ENCODE measurements at places on chromosomes 1 and 21.
A peak's percentile ranks its signal among the peaks of the same experiment; 100 is the strongest.

GRCh38 chr1:85571181-85571759 lies 9.3 kb upstream of the CCN1 start:
- no peak for DNase-seq

GRCh38 chr1:207648334-207649209 lies 3.6 kb downstream of the CR1L start:
- no peak for DNase-seq

- DNase-seq, result no peak
These were observed 5.1 kb upstream of the INAVA start for GRCh38 chr1:200889571-200889970.

DNA sequence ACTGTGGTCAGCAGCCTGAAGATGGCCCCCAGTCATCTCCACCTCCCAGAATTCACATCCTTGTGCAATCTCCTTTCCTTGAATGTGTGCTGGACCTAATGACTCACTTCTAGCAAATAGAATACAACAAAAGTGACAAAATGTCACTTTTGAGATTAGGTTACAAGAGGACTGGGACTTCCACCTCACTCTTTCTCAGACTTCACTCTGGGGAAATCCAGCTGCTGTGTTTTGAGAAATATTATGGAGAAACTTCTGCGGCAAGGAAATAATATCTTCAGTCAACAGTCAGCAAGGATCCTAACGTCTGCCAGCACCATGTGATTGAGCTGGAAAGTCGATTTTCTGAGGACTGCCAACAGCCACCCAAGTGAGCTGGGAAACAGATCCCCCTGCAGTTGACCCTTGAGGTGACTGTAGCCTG lies 70.5 kb upstream of the GADD45A start:
- peak; percentile 42 for DNase-seq

- peak; percentile 44 for DNase-seq
These were observed 24.1 kb upstream of the MYCL start for GRCh38 chr1:39925721-39926342.

DNA sequence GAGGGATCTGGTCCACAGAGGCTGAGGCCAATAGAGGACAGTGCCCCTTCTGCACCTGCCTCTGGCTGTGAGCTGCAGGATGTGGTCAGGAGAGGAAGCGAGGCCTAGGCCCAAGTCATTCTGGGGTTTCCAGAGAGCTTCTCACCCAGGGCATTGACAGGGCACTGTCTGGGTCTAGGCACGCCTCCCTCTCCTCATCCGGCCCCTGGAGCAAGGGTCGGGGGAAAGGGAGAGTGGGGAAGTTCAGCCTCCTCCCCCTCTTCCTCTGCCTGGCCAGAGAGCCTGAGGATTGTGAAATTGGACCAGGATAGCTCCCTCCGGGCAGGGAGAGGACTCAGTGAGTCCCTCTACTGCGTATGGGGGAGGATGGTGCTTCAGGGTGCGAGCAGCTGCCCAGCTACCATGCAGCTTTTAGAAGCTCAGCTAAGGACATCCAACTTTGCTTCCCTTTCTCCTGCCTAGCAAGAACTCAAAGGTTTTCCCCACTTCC lies 6.3 kb upstream of the INAVA start:
- peak; percentile 89 for DNase-seq

DNA sequence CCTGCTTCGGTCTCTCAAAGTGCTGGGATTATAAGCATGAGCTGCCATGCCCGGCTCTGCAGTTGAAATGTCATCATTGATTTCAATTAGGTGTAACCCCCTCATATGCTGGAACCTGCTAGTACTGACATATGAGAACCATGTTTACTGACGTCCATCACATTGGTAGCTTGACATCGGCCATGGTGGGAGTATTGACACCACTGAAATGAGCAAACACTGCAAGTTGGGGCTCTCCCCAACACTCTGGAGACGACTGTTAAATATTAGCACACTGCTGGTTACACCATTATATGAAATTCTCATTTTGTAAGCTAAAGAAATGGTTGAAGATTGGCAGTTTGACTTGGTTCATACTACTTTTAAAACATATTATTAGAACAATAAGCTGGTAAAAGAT lies 63.7 kb downstream of the CNST start:
- DNase-seq, result no peak
